Activated T-helper 1 cell treated with anti-CD3 and anti-CD28 coated beads, Interleukin-12 subunit alpha, Interleukin-12 subunit beta, Interleukin-2, Interleukin-4 antibody, amounts not matched to agents 30 ng/mL and 10 ng/mL and 1 ng/mL, durations not matched to agents 14 hours and 24 hours and 36 hours (primary cell): ENCODE measurements at places on chromosomes 7 and 10. TPM values are rescaled to one million over a fixed set of nuclear protein-coding genes. Genes with fewer than 3 reads are reported as not detected.

LRIT1 gene
- not detected in 2 replicates for total RNA-seq

GRCh38 chr7:155108144-155108901 lies 38.2 kb downstream of the HTR5A start:
- no peaks in the 10 kb centered on the region for H3K36me3 ChIP-seq
- no peaks in the 10 kb centered on the region for H3K4me1 ChIP-seq
- no peak overlapping the region for H3K4me3 ChIP-seq
- DNase-seq, result no peak
- no peak overlapping the region for H3K27ac ChIP-seq

DNA sequence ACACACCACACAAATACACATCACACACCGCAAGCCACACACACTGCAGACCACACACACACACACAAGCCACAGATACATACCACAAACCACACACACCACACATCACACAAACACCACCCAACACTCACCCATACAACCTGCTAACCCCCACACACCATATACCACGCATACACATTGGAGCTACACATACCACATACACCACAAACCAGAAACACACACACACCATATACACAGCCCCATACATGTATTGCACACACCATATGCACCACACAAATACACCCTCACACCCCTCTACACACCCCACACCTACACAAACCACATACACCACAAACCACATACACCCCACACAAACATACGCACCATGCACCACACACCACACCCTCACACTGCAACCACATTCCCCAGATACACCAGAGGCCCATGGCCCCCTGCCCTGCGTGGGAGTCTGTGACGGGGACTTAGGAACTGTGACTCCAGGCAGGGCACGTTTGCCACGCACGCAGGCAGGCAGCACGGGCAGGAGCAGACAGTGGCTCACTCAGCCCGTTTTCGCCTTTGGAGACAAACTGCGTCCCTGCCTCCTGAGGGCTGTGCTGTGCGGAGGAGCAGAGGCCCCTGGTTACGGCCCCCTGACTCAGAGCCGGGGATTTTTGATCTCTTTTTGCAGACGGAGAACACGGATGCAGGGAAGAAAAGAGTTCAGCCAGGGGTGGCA lies 52.6 kb downstream of the TMEM209 start:
- H3K4me1 ChIP-seq, result no peaks in the 10 kb centered on the region
- no peak overlapping the region for H3K27ac ChIP-seq
- no peak overlapping the region for H3K4me3 ChIP-seq

OPN1SW gene
- total RNA-seq, result not detected in 2 replicates

TAS2R4 gene
- 0.78 and 0.86 TPM in 2 replicates for total RNA-seq

- H3K4me3 ChIP-seq, result no peak overlapping the region
- H3K36me3 ChIP-seq, result no peaks in the 10 kb centered on the region
- H3K27ac ChIP-seq, result no peak overlapping the region
- DNase-seq, result no peak
- peaks cover 6% of the 10 kb centered on the region for H3K27me3 ChIP-seq
- H3K4me1 ChIP-seq, result no peaks in the 10 kb centered on the region
Measured at GRCh38 chr7:26625286-26625685, 239.1 kb downstream of the SKAP2 start.

HOXA6 gene
- not detected in 2 replicates for total RNA-seq

NPY gene
- total RNA-seq, result not detected in 2 replicates

- no peaks in the 10 kb centered on the region for H3K4me1 ChIP-seq
- H3K36me3 ChIP-seq, result no peaks in the 10 kb centered on the region
- H3K4me3 ChIP-seq, result no peak overlapping the region
- no peak for DNase-seq
Measured at GRCh38 chr10:104690101-104690500, 49.0 kb downstream of the SORCS3 start.

ELMO1 gene
- 113 and 119 TPM in 2 replicates for total RNA-seq

GRCh38 chr7:70135656-70136055 lies 537.4 kb downstream of the AUTS2 start:
- H3K27ac ChIP-seq, result no peak overlapping the region
- H3K36me3 ChIP-seq, result no peaks in the 10 kb centered on the region
- H3K27me3 ChIP-seq, result peaks cover 3% of the 10 kb centered on the region
- DNase-seq, result no peak
- H3K4me3 ChIP-seq, result no peak overlapping the region
- no peaks in the 10 kb centered on the region for H3K4me1 ChIP-seq

DNA sequence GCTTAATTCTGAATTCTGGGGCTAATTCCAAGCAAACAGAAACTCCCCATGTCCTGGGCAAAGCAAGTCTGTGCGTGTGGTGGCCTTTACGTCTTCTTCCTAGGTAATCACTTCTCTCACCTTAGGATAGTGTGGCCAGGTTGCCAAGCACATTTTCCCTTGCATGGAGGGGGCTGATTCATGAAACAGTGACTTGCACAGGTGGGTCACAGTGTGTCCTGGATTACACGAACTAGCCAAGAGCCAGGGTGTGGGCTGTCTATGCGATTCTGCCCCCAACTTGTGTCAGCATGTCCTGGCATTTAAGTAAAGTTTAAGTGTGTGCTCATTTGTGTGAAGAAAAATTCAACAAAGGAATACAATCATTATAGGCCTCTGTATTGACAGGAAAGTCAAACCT lies 18.5 kb upstream of the SEM1 start:
- peaks cover 5% of the 10 kb centered on the region for H3K27me3 ChIP-seq
- DNase-seq, result no peak
- no peaks in the 10 kb centered on the region for H3K4me1 ChIP-seq
- no peak overlapping the region for H3K4me3 ChIP-seq
- no peaks in the 10 kb centered on the region for H3K36me3 ChIP-seq

- DNase-seq, result no peak
- no peaks in the 10 kb centered on the region for H3K36me3 ChIP-seq
- H3K27ac ChIP-seq, result no peak overlapping the region
- no peak overlapping the region for H3K4me3 ChIP-seq
Measured at GRCh38 chr10:11462071-11462470, 149.4 kb downstream of the USP6NL start.

DNA sequence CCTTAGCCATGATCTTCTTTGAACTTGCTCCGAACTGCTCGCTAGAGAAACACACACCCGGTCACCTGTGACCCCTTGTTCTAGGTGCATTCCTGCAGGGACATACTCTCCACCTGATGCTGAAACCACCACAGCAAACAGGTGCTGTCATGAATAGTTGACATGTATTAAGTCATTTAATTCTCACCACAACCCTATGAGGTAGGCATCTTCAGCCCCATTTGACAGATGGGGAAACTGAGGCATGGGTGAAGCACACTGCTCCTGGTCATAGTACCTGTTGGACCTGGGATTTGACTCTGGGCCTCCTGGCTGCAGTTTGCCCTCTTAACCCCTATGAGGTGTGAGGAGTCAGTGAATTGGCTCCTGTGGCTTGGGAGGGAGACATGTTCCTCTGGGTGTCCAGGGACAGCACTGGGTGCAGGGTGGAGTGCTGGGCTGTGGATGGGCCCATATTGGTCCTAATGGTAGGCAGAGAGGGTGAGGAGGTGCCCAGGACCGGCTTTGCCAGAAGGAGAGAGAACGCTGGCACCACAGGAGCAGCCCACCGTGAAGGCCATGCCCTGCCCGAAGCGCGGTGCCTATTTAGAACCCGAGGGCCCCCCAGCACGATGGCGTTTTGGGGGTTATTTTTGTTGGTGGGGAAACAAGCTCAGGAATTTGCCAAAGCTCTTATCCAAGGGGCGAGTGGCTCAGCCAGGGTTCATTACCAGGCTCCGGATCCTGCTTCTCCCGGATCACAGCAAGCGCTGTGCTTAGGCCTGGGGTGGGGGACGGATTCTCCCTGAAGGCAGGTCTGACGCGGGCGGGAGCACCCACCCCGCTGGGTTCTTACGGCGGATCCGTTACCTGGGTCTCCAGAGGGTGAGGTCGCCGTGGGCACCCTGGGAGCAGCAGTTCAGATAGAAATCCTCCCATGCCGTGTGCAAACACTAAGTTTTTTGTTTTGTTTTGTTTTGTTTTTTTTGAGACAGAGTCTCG lies 52.3 kb downstream of the GLRX3 start:
- H3K36me3 ChIP-seq, result peaks cover 10% of the 10 kb centered on the region
- H3K4me1 ChIP-seq, result no peaks in the 10 kb centered on the region
- DNase-seq, result no peak
- peaks cover 9% of the 10 kb centered on the region for H3K27me3 ChIP-seq
- H3K4me3 ChIP-seq, result peak overlapping the region; percentile 22
- H3K27ac ChIP-seq, result peak overlapping the region; percentile 65

IQCE gene
- 10.5 and 11.1 TPM in 2 replicates for total RNA-seq

- H3K36me3 ChIP-seq, result no peaks in the 10 kb centered on the region
- H3K4me1 ChIP-seq, result peaks cover 12% of the 10 kb centered on the region
- H3K4me3 ChIP-seq, result peak overlapping the region; percentile 83
- H3K27me3 ChIP-seq, result peaks cover 7% of the 10 kb centered on the region
- DNase-seq, result no peak
- H3K27ac ChIP-seq, result peak overlapping the region; percentile 77
Measured at GRCh38 chr7:30771880-30772425, 736 bp downstream of the MINDY4 start.

DNA sequence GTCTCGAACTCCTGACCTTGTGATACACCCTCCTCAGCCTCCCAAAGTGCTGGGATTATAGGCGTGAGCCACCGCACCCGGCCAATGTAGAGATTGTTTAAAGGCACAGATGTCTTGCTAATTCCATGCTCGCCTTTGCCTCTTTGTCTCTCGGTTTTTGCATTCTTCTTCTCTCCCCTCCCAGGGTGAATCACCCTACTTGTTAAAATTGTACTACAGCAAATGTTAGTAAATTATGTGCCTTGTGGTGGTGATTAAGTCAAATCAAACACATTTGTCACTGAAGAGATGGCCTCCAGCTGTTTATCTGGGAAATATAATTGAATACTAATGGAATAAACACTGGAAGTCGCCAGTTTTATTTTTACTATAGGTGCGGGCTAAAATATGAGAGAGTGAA lies 384.4 kb upstream of the AUTS2 start:
- no peak overlapping the region for H3K4me3 ChIP-seq
- DNase-seq, result no peak
- H3K27me3 ChIP-seq, result no peaks in the 10 kb centered on the region
- H3K36me3 ChIP-seq, result no peaks in the 10 kb centered on the region
- no peaks in the 10 kb centered on the region for H3K4me1 ChIP-seq
- H3K27ac ChIP-seq, result no peak overlapping the region

DNA sequence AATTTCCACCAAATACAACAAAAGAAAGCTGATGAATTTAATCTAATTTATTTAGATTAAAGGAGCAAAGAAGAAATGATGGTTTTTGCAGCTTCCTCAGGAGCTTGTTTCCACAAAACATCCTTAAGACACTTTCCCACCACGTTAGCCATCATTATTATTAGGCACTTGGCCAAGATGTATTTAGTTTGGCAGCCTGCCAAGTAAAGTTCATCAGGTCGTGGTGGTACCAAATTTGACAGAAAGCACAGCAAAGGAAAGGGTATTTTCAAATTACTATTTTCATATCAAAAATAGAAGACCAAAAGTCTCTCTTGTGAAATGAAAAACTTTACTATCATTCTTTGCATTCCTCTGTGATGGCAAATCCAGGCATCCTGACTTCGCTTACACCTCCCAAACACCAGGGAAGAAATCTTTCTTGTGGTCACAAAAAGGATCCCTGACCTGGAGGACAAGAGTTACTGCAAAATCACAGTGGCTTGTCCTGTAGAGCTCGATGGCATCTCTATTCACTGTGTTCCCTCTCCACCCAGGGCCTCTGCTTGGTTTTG lies 123.1 kb upstream of the INHBA start:
- no peak overlapping the region for H3K27ac ChIP-seq
- H3K27me3 ChIP-seq, result no peaks in the 10 kb centered on the region
- H3K36me3 ChIP-seq, result peaks cover 1% of the 10 kb centered on the region
- DNase-seq, result no peak
- H3K4me3 ChIP-seq, result no peak overlapping the region

HABP2 gene
- total RNA-seq, result not detected in 2 replicates

NUPR2 gene
- not detected in 2 replicates for total RNA-seq

- peaks cover 4% of the 10 kb centered on the region for H3K36me3 ChIP-seq
- peaks cover 66% of the 10 kb centered on the region for H3K27me3 ChIP-seq
- peaks cover 54% of the 10 kb centered on the region for H3K4me1 ChIP-seq
- H3K4me3 ChIP-seq, result peak within 1 kb of the TSS; percentile 85
- peak; percentile 30 for DNase-seq
Measured at GRCh38 chr7:23470330-23471105, at the start of gene IGF2BP3. Gene IGF2BP3 (minus strand): TSS chr7:23470491. CDS start chr7:23470110, 381 bp downstream.

DNA sequence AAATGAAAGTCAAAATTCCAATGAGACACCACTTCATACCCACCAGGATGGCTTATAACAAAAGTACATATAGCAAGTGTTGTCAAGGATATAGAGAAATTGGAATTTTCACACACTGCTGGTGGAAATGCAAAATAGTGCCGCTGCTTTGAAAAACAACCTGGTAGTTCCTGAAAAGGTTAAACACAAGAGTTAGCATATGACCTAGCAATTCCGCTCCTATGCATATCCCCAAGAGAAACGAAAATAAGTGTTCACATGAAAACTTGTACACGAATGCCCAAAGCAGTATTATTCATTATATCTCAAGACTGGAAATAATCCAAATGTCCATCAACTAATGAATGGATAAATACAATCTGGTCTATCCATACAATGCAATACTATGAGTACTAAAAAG lies 14.8 kb downstream of the IDE start:
- H3K4me3 ChIP-seq, result no peak overlapping the region
- H3K27me3 ChIP-seq, result no peaks in the 10 kb centered on the region
- no peak overlapping the region for H3K27ac ChIP-seq
- no peak for DNase-seq
- peaks cover 8% of the 10 kb centered on the region for H3K4me1 ChIP-seq

INHBA gene
- 1.9 and 2.5 TPM in 2 replicates for total RNA-seq

CCDC136 gene
- 10.0 and 11.1 TPM in 2 replicates for total RNA-seq

GRCh38 chr10:108362961-108363360 lies 1198.5 kb upstream of the SORCS1 start:
- DNase-seq, result no peak
- H3K36me3 ChIP-seq, result no peaks in the 10 kb centered on the region
- H3K4me3 ChIP-seq, result no peak overlapping the region
- H3K27ac ChIP-seq, result no peak overlapping the region
- H3K27me3 ChIP-seq, result no peaks in the 10 kb centered on the region

AGBL3 gene
- total RNA-seq, result 1.5 and 1.9 TPM in 2 replicates

DNA sequence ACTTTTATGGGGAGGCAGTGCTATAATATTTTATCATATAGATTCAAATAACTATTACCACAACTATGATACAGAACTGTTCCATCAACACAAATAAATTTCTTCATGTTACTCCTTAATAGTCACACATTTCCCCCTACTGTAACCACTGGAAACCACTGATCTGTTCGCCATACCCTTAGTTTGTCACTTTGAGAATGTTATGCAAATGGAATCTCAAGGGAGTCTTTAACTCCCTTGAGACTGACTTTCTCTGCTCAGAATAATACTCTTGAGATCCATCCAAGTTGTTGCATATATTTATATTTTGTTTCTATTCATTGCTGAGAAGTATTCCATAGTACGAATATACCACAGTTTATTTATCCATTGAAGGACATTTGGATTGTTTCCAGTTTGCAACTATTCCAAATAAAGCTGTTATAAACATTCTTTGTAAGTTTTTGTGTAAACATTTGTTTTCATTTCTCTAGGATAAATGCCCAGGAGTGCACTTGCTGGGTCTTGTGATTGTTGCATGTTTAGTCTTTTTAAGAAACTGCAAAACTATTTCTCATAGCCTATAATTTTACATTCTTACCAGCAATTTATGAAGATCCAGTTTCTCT lies 19.7 kb upstream of the PON2 start:
- no peak overlapping the region for H3K27ac ChIP-seq
- peaks cover 15% of the 10 kb centered on the region for H3K27me3 ChIP-seq
- H3K4me1 ChIP-seq, result no peaks in the 10 kb centered on the region

GRCh38 chr7:70582927-70583895 lies 548.7 kb upstream of the GALNT17 start:
- H3K27ac ChIP-seq, result no peak overlapping the region
- H3K4me3 ChIP-seq, result no peak overlapping the region
- DNase-seq, result no peak
- H3K36me3 ChIP-seq, result no peaks in the 10 kb centered on the region
- H3K4me1 ChIP-seq, result no peaks in the 10 kb centered on the region
